Hypothalamus (tissue), 51 donors: ENCODE measurements at places on chromosomes 6 and 20.

DNA sequence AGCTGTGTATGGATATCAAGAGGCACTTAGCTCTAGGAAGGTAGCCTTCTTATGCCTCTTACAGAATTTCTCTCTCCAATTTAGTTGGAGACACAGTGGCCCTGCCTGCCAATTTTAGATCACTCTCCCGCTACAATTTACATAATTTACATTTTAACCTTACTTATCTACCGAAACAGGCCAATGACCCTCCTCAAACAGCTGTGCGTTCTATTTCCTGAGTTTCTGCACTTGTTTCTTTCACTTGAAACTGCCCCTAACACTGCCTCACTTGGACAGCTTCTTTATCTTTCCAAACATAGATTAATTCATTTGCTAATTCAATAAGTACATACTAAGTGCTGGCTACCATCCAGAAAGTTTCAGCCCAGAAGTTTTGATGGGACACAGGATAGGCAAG lies 52.9 kb upstream of the HDDC2 start:
- no peak for DNase-seq

DNA sequence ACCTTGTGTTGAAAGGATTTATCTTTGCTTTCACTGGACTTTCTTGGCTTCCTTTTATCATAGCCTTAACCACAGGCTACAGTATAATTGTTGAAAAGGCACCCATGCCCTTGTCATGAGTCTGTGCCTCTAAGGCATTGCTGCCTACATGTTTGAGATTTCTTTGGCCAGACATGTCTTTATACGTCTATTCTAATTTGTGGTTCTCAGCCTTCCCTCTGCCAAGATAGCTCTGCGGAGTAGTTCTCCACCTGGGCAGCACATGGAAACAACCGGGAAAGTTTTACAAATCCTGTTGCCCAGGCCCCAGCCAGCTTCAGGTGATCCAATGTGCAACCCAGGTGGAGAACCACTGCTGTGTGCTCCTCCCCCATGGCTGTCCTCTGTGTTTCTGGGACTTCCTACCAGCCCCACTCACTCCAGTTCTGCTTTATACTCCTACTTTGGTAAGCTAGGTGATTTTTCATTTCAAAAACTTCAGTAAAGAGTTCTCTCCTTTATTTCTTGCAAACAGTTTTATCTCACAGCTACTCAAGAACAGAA lies 159.6 kb upstream of the MYLIP start:
- no peak for DNase-seq

DNA sequence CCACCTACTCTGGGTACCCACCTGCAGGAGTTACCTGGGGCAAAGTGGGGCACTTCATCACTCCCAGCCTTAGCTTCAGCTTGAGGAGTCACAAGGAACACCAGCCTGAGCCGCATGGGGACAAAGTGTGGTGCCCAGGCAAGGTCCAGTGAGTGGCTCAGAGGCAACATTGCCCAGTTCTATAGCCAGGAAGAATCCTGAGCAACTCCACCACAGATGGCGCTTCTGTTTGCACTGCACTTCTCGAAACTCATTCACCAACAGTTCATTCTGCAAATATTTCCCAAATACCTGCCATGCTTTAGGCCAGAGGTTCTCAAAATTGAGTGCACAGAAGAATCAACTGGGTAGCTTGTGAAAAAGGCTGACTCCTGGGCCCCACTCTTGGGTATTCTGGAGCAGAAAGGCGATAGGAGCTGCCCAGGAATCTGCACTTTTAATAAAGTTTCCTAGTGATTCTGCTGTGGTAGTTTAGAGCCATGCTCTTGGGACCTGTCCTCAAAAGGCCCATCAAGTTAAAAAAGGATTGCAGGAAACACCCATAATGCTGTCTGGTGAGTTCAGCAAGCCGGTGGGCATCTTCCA lies 83.1 kb downstream of the VEGFA start:
- DNase-seq: no peak

- no peak for DNase-seq
These were observed 163.0 kb downstream of the TBX18 start for GRCh38 chr6:84601366-84601765.

DNA sequence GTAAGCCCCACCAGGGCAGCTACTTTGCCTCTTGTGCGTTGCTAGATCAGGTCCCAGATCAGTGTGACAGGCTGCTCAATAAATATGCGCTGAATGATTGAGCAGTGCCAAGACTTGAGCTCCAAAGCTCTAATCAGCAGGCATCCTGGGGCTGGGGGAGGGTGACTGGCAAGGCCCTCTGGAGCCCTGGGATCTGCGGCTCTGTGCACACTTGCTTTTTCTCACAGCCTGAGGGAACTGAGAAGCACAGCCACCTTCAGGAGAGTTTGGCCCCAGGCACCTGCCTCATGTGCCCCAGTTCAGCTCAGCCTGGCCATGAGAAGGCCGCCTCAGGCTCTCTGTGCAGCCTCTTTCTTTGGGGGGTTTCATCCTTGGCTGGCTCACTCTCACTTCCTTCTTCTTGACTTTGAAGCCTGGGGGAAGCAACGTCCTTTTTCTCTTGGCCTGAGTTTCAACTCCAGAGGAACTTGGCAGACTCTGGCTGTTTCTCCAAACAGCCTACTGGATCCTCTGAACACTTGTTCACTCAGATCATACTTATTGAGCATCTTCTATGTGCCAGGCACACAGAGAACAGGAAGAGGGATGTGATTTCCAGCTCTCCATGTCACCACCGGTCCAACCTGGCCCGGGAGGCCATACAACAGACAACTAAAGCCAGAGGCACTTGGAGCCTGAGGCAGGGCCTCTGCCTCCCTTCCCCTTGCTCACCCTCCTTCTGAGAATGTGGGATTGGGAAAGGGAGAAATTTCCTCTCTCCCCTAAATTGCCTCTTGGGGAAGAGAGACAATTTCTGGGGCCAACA lies 114.0 kb downstream of the VEGFA start:
- DNase-seq: no peak

DNA sequence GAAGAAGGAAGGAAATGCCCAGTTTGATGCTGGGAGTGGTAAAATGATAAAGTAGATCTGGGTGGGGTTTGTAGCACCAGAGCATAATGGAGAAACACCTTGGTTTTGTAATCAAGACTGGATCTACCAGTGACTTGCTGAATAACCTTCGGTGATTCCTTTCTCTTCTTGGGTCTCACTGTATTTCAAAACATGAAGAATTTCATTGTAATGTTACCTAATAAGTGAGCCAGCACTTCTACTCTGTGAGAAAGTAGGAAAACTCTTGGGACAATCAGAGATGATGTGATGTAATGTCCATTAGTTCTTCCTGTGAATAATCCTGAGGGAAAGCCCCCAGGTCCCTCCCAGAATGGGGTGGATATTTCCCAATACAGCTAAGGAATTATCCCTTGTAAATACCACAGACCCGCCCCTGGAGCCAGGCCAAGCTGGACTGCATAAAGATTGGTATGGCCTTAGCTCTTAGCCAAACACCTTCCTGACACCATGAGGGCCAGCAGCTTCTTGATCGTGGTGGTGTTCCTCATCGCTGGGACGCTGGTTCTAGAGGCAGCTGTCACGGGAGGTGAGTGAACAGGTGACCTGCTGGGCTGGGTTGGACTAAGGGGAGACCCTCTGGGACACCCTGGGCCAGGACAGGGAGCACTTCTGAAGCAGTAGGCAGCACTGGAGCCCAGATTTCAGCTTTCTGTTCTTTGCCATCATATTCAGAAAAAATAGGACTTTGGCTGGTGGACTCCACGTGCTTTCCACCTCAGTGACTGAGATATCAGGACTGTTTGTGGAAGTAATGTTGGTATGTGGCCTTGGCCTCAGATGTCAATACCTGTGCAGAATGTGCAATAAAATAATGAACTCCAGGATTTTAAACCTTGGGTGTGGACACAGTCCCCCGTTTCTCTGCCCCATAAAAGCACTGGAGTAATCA lies at the start of gene PI3:
TSS of gene PI3 (plus strand) at position 469 of the 931 bp plus-strand sequence. CDS start at position 490, 21 bp downstream.
- DNase-seq: no peak
